ENCODE measurements at places on chromosomes 12 and 14.
A peak's percentile ranks its signal among the peaks of the same experiment; 100 is the strongest.

- DNase-seq: no peak
Observed at GRCh38 chr14:67526676-67527459, 6.2 kb upstream of the PLEKHH1 start.

GRCh38 chr14:89618811-89619551, 201.9 kb upstream of the FOXN3 start:
- no peak for DNase-seq

GRCh38 chr12:104439137-104439536, 17.6 kb upstream of the CHST11 start:
- DNase-seq: no peak

GRCh38 chr14:93045211-93045674, 70.5 kb downstream of the ITPK1 start:
- no peak for DNase-seq

GRCh38 chr12:5003025-5003666, 40.5 kb upstream of the KCNA5 start:
- no peak for DNase-seq

- DNase-seq: no peak
Observed at GRCh38 chr14:101231828-101232227, 328.3 kb upstream of the RTL1 start.

- DNase-seq: no peak
Observed at GRCh38 chr12:63826006-63826585, 18.4 kb upstream of the SRGAP1 start.

GRCh38 chr12:41724216-41724615, 420.5 kb downstream of the GXYLT1 start:
- no peak for DNase-seq

DNA sequence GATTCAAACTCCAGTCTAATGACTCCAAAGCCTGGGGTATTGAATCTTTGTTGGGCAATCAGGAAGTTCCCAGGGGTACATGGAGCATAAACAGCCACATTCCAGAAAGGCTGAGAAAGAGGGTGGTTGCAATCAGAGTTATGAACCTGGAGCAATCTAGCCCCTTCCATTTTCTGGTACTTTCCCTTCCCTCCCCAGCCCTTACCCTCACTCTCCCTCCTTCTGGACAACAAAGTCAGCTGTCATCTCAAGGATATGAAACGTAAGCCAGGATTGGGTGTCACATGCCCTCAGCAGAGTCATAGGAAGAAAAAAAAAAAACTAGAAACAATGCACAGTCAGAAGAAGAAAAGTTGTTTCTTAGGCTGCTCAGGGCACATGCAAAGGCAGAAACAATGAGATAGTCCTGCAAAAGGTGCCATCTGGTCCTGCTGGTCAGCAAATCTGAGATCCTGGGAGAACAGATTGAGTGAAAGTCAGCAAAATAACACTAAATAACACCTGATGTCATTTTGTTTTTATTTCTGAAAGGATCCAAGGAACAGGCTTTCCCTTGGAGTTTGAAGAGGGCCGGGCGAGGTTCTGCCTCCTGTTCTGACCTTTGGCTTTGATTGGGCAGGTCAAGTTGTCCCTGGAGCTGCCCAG, 27.1 kb downstream of the TMEM229B start:
- DNase-seq: no peak

- DNase-seq: no peak
Observed at GRCh38 chr12:19451196-19451595, 11.9 kb downstream of the AEBP2 start.

DNA sequence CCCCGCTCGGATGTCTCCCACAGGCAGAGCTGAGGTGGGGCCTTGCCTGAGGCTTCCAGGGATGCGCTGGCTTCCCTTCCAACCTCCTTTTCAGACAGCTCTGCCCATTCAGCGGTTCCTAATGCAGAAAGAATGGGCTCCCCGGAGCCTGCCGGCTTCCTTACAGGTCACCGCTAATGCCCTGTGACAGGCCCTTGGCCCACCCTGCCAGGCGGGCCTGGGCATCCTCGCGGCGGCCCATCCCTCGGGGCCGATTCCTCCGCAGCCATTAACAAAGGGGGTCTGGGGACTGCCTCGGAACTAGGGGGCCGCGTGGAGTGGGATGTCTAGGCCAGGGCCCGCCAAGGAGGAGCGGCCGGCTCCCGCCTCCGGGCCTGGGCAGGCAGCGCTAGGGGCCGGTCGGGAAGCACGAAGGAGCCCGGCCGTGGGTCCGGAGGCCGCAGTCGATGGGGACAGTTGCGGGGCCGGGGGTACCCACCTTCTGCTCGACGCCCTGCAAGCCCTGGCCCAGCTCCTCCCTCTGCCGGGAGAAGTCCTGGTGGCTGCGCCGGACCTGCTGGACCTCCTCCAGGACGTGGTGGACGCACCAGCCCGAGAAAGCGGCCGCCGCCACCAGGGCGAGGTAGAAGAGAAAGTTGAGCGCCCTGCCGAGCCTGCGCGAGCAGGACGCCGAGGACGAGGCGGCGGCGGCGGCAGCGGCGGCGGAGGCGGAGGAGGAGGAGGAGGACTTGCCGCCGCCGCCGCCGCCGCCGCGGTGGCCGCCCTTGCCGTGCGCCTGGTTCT, 738 bp downstream of the CKAP4 start:
- DNase-seq: peak; percentile 25

GRCh38 chr12:16197600-16197999, 79.9 kb downstream of the SLC15A5 start:
- no peak for DNase-seq

- DNase-seq: no peak
Observed at GRCh38 chr14:61641914-61642613, 53.2 kb upstream of the HIF1A start.

GRCh38 chr12:71938728-71939385, at the start of gene TPH2:
TSS of gene TPH2 (plus strand) at chr12:71938845. CDS start at chr12:71938987, 142 bp downstream.
- no peak for DNase-seq

DNA sequence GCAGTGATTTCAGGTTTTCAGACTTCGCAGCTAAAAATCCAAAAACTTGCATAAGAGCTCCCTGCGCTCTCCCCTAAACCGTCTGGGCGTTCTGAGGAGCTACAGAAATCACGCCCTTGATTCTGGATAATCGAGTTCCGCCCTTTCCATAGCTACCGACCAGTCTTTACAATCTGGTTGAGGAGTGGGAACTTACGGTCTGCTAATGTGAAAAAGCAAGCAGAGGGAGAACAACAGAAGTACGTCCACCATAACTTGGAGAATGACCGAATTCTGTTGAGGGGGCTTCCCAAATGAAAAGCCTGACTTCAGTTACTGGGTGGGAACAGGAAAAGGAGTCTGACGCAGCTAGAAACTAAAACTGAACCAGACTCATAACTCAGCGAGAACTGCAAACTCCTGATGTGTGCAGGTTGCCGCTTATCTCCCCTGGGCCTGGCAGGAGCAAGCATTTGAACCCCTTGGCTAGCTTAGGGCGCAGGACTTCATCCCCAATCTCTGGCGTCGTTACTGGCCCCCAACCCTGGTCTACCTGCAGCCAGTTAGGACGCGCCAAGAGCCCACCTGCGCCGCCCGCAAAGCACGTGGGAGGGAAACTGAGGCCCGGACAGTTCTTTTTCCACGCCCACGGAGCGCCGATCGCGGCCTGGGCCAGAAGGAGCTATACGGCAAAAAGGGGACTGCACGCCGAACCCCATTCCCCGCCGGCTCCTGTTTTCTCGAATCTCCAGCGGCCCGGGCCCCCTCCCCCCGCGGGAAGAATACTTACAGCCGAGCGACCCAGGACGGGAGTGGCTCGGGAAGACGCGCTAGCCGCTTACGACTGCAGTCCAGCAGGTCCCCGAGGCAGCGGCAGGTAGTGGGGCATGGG, 838 bp downstream of the LRIG3 start:
- DNase-seq: no peak

DNA sequence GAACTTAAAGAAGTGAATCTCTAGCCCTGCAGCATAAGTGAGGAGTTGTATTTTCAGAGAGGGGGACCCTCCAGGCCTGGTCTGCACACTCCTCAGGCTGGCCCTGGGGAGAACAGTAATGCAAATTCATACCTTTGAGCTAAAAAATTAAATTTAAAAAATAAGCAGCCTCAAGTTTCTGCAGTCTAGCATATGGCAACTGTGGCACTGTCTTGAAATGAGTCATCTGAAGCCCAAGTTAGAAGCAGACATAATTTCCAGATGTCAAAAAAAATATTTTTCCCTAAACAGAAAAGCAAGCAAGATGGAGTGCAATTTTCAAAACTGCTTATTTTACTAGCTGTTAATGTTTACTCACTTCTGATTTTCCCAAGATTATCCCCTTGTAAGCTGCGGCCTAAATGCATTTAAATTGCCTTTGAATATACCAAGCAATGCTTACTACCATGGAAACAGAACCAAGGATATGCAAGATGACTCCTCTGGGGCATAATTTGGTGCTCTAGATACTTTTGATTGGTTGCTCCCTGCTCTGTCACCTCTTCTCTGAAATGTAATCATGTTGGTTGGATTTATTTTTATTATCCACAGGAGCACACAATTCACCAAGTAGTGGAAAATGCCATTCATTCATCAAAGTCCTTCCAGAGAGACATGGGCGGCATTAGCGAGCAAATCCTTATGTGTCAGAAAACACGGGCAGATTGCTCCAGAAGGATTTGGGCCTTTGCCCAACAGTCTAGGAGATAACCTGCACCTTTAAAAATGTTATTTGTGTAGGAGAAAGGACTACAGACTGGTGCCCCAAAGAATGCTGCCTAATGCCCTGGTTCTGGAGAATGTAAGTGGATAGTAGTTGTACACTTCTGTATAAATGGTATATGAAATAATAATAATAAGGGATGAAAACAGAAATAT, 25.0 kb upstream of the DHRS7 start:
- no peak for DNase-seq

DNA sequence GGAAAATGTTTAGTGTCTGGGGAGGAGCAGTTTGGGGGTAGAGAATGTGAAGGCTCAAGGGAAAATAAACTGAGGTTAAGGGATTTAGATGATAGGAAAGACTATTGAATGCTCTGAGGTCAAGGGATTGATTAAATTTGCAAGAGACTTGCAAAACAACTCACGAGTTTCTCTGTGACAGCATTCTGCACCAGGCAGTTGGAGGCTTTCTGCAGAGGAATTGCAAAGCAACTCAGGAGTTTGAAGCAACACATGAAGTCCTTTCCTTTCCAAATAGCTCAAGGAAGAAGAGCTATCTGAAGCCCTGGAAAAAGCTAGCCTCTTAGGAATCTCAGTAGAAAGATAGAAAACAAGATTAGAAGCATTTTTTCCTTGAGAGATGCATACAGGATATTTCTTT, 23.9 kb downstream of the SLC7A8 start:
- no peak for DNase-seq

DNA sequence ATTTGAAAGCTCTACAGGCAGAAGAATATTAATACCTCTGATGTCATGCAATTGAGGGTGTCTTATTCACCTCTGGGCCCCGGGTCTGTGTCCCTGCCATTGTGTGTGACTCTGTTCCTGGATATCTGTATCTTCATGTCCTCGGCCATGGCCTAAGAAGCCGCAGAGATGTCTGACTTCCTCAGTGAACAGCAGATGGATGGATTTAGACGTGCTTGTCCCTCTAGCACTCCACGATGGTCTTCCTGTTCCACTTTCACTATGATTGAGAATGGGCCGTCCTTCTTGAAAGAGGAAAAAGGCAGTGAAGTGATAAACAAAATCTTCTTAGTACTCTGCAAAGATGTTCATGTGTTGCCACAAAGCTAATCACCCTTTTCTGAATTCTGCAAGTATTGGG, 217.4 kb downstream of the SLC41A2 start:
- DNase-seq: no peak

- no peak for DNase-seq
Observed at GRCh38 chr14:29085546-29085945, 319.0 kb downstream of the FOXG1 start.

- no peak for DNase-seq
Observed at GRCh38 chr12:75317784-75318183, 12.3 kb downstream of the CAPS2 start.

GRCh38 chr12:100827901-100828520, 33.4 kb downstream of the ANO4 start:
- no peak for DNase-seq

- DNase-seq: no peak
Observed at GRCh38 chr12:19620222-19620621, 180.9 kb downstream of the AEBP2 start.

- DNase-seq: no peak
Observed at GRCh38 chr14:51636109-51636508, 15.6 kb upstream of the FRMD6 start.

- DNase-seq: no peak
Observed at GRCh38 chr12:112741106-112741505, 50.4 kb upstream of the RPH3A start.

DNA sequence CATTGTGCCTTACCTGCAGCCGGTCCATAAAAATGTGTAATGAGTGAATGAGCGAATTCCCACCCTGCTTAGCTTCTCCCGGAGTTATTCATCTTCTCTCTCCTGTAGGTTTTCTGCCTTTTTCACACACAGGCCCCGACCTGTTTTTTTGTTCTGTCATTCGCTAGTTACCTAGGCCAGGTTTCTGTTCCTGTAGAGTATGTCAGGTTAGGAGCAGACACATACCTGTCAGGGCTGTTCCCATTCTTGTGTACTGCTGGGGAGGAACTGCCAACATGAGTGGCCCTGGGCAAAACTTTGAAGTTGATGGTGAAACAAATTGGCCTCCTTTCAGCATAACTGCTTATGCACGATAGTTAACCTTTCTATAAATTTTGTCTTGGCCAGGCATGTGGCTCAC, 140.1 kb downstream of the SYNE2 start:
- DNase-seq: no peak

DNA sequence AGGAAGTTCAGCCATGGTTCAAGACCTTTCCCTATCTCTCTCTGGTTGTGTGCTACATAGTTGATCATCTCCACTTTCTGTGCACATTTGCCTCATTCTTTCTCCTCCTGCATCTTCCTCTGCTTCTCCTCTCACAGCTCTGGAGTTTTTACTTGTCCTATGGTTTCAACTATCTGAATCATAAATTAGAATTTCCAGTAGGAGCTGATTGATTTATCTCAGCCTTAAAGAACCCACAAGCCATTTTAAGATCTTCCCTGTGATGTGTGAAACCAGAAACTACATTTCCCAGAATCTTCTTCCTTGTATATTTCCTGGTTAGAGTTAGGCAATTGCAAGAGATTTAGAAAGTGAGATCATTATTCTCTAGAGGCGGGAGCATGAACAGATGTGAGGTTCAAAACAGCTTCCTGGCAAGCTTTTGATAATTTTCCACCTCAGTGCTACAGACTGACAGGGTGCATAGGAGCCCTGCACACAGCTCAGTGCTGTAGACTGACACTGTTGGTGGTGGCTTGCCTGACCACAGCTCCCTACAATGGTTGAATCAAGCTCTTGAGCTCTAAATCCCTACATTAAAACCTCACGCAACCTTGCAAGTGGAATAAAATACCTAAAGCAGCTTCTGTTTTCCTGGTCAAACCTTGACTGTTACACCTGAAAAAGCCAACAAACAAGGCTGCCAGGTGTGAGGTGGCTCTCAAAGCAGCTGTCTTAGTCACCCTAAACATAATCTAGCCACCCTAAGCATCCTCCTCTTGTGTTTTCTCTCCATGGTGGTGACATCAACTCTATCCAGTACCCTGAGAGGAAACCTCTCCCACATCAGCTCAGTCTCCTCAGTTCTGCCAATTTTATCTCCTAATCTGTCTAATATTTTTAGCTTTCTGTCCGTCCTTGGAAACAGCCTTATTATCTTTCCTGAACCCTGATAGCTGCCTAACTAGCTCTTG, 21.5 kb upstream of the IFNG start:
- no peak for DNase-seq

GRCh38 chr12:85188619-85189018, 91.4 kb upstream of the ALX1 start:
- no peak for DNase-seq

Data from stimulated activated CD8-positive, alpha-beta memory T cell treated with anti-CD3 and anti-CD28 coated beads, Interleukin-2, amount 100 ng/mL, for 1 hour (primary cell).